RPMI7951 (cell line): ENCODE measurements at places on chromosomes 1 and 21.

DNA sequence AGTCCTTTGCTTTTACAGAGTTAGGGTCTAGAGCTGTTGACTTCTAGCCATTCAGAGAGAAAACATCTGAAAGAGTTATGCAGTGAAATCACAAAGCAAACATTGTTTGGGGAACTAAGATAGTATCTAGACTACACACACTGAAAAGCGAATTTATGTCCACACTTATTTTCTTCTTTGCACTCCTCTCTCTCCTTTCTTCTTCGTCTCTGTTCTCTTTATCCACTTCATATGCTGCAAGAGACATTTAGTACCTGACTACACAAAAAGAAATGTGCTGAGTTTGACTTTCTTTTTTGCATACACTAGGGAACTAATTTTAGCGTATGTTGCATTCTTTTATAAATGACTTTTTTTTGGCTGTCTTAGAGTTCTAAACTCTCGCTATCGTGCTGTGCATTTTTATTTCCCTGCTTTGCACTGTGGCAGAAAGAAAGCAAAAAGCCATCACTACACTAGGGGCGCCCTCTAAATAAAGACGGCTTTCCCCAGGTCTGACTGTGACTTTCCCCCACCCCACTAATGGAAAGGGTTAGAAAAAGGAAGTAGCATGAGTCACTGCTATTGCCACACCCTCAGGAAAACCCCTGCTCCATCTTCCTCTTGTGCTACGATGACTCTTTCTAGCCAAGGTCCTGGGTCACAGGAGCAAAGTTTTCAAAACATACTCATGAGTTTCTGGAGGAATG lies 65.7 kb downstream of the MAP3K7CL start:
- DNase-seq: peak; percentile 94

DNA sequence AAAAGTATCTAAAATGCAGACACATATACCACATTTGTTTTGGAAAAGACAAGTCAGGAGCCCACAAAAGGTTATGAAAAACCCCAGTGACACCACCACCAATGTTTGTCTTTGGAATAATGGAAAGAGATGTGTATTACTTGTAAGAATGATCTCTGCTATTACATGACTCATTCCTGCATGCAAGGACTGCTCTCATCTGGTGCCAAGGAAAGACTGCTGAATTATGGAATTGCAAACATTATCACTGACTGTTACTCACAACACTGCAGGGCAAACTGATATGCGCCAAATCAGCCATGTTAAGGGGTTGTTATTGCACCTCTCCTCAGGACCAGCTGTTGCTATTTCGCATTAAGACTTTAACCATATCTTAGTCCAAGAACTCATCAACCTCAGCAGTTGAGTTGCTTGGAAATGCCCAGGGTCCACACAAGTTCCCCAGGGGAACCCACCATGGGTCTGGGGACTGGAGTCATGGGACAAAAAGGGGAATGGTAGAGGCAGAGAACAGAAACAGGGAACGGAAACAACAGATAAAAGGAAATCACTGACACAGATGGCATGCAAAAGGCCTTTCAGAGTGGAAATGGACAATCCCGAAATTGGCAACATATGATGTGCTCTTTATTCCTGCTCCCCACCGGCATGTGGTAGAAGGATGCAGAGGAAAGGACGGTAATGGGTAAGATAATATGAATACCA lies 34.4 kb downstream of the CAPZB start:
- peak; percentile 99 for DNase-seq

DNA sequence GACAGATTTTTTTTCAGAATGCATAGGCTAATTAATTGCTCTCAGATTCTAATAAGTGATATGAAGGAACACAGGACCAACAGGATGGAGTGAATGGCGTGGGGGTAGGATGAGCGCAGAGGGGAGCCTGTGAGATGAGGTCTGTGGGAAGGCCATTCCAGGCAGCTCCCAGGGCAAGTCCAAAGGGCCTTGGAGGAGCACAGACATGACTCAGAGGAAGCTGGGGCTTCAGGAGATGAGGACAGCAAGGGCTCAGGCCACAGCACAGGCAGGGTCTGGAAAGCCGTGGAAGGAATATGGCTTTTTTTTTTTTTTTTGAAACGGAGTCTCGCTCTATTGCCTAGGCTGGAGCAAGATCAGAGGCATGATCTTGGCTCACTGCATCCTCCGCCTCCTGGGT lies 35.1 kb downstream of the FMN2 start:
- peak; percentile 3 for DNase-seq

DNA sequence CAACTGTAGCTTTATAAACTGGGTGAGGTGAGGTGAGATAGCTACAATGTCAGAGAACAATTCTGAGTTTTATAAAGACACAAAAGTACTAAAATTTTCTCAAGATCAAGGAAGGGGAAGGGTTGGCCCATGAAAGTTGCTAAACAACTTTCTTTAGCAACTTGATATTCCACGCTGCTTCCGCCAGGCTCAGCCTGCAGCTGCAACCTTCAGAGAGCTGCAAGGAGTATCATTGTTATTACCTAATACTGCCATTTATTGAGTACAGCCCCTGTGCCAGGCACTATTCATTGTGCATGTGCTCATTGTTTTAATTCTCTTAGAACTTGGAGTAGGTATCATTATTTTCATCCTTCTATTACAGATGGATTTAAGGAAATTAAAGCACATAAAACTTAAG lies 34.1 kb upstream of the SUCO start:
- DNase-seq: no peak

DNA sequence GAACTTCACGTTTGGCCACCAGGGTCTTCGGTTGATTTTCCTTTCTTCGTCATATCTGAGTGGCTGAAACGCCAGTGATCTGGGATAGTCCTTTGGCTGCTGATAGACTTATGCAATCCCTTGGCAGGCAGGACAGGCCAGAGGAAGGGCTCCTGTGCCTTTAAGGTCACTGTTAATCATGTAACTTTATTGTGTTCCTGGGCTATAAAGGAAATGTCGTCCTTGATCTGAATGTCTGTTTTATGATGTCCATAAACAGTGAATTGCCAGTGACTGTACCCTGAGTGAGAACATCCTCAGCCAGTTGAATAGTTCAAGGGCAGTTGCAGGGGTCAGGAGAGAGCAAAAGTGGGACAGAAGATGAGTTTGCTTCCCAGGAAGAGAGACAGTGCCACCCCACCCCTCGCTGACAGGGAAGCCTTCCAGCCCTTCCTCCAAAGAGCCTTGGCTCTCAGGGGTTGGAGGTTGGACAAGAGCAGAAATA lies 68.0 kb downstream of the PDE9A start:
- no peak for DNase-seq

- no peak for DNase-seq
Observed at GRCh38 chr1:145886390-145886789, 724 bp upstream of the ANKRD35 start.

DNA sequence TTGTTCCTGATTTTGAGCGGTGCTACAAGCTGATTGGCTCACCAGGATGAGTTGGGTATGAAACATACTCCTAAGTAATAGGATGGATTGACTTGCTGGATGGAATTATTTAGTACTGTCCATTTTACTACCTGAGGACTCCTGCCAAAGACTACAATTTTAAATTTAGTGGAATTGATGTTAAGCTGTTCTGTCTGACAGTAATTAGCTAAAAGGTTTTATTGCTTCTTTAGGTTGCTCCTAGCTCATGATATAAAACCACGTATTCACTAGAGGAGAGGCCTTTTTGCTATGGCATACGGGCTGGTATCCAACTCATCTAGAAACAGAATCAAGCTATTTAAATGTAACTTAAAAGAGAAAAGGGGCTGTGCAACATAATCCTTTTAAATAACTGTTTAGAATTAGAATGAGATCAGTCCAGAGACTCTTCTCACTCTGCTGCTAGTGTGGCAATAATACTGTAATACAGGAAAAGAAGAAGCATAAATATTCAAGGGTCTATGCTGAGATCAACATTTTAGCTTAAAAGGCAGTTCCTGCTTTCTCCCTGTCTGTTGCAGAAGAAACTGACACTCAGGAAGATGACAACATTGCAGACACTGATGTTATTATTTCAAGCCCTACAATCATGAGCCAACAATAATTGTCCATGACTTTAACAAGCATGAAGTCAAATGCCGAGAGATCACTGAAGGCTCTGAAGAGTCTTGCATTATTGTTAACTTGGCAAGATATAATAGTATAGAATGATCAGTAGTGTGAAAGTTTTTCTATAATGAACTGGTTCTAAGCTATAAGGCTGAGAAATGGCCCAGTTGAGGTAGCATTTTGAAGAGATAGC lies 258.7 kb upstream of the ADGRL4 start:
- DNase-seq: no peak

GRCh38 chr1:172342584-172343239 lies 77.8 kb upstream of the C1orf105 start:
- DNase-seq: no peak

DNA sequence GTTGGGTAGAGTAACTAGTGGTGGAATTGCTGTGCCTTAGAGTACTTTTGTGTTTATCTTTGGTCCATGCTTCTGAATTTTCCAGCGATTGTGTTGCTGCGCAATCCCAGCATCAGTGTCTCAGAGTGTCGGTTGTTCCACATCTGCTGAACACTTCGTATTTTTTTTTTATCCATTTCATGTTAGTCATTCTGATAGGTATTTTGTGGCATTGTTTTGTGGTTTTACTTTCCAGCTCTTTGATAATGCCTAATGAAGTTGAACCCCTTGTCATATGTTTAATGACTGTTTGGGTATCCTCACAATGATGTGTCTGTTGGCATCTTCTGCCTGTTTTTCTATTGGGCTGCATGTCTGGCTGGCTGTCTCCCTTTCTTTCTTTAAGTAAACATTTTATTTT lies 13.6 kb downstream of the TUFT1 start:
- peak; percentile 75 for DNase-seq

GRCh38 chr1:192266645-192267044 lies 50.1 kb upstream of the RGS21 start:
- no peak for DNase-seq

GRCh38 chr21:25709684-25710265 lies 24.9 kb downstream of the ATP5PF start:
- DNase-seq: no peak

DNA sequence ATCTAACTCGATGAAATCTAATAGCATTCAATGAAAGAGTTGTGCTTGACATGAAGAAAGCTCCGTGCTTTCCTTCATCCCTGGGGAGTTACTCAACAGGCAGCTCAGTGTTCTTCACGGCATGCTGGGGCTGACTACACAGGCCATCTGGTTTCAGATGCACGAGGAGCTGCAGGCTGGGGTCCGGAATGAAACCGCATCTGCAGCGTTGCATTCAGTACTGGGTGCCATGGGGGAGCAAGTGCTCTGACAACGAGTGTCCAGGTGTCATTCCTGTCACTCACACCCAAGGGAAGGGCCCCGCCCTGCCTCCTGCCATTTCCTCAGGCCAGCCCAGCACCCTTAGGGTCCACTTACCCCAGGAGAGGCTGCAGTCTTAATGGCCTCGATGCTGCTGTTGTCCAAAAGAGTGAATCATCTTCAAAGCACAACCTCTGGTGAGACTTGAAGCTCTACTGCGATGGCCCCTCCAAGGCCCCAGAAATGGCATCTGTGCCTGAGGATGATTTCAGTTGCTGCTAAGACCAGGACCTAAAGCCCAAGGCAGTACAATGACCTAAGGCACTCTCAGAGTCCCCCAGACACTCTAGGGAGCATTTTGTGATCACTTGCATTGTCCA lies 61.4 kb downstream of the STUM start:
- no peak for DNase-seq

DNA sequence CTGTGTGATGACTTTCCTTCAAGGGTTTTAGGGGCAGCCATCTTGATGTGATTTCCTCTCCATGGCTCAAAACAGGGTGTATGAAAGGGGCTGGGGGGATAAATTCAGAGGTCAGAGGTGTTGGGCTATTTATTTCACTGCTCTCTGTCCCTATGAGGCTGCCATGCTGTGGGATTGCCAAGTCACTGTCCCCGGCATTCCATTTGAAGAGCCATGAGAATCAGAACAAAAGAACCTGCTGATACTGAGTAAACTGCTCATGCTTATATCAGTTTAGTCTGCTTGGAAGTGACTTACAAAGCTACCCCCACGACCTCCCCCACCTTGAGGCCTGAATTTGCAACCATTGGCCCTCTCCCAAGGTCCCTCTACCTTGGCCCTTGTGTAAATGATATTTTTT lies 72.3 kb upstream of the UBE2U start:
- DNase-seq: no peak

- DNase-seq: peak; percentile 99
Observed at GRCh38 chr1:205284420-205285144, 37.0 kb downstream of the NUAK2 start.

DNA sequence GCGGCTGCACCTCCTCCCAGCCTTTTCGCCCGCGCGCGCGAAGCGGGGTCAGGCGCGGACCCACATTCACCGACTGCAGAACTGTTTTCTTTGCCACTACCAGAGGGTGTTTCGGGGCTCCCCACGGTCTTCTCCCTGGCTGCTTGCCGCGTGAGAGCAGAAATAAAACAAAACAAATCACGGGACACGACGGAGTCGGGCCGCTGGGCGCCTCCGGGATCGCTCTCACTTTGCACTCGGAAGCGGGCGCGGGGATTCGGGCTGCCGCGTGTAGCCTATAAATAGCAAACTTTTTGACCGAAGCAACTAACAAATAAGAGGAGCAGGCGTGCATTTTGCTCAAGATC lies 412.3 kb upstream of the ESRRG start:
- DNase-seq: no peak

DNA sequence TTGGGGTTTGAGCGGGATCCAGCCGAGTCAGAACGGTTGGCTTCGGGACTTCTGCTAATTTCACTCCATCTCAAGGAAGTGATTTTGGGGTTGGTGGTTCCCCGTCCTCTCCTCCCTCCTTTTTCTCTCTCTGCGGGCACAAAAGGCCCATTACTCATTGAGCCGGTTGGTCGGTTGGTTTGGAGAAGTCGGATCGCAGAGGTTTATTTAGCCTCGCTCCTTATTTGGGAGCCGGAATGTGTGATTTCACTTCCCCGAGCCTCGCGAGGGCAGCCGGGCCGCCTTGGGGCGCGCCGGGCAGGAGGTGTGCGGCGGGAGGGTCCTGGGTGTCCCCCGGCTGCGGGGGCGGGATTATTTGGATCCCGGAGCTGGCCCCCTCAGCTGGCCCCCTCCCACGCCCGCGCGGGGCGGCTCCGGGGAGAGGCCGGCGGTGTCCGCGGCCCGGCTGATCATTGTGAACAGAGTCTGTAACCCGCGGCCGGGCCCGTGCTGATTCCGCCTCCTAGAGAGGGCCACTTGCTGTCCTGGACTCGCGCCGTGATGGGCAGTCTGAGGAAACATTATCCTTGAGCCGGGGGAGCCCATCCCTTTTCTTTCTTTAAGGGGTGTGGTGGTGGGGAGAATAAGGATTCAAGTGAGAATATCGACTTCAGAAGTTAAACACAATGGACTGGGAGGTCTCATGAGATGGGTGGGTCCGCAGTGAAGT lies 1.2 kb downstream of the MAPKAPK2 start:
- DNase-seq: peak; percentile 80

GRCh38 chr1:25863486-25864262 lies 4.4 kb upstream of the AUNIP start:
- DNase-seq: no peak
